Activated CD4-positive, alpha-beta memory T cell treated with anti-CD3 and anti-CD28 coated beads, Interleukin-2, amount 10 ng/mL, durations not matched to agents 7 days and 5 days (primary cell): ENCODE measurements at places on chromosomes 4 and X. TPM values are rescaled to one million over a fixed set of nuclear protein-coding genes. Genes with fewer than 3 reads are reported as not detected.

DNA sequence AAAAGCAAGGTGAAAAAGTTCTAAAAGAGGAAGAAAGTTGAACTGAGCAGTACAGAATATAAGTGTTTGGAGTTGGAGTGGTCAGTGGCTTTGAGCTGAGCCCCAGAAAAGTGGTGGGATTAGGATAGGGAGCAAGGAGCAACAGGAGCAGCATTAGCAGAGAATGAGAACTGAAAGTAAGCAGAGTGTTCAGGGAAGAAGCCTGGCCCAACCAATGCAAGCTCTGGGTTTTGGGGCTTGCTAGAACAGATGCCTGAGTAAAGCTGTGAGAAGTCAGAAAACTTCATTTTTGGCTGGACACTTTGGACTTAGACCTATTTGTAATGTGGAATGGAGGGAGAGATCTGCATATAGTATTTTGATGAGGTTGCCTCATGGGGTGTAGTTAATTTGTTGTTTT, 17.8 kb downstream of the JADE1 start:
- no peak for DNase-seq
- no peaks in the 10 kb centered on the region for H3K27me3 ChIP-seq
- peaks cover 40% of the 10 kb centered on the region for H3K4me1 ChIP-seq
- H3K4me3 ChIP-seq, result no peak overlapping the region
- peak overlapping the region; percentile 9 for H3K27ac ChIP-seq
- H3K36me3 ChIP-seq, result peaks cover 29% of the 10 kb centered on the region

DNA sequence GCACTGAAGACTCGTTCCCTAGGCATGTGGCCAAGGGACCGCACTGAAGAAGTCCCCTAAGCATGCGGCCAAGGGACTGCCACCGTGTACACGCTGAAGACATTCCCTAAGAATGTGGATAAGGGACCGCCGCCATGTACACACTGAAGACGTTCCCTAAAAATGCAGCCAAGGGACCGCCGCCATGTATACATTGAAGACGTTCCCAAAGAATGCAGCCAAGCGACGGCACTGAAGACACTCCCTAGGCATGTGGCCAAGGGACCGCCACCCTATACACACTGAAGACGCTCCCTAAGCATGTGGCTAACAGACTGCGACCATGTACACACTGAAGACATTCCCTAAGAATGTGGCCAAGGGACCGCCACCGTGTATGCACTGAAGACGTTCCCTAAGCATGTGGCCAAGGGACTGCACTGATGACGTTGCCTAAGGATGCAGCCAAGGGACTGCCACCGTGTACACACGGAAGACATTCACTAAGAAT, 31.5 kb downstream of the DHRSX start:
- H3K4me1 ChIP-seq, result no peaks in the 10 kb centered on the region
- H3K36me3 ChIP-seq, result peaks cover 4% of the 10 kb centered on the region
- no peak overlapping the region for H3K4me3 ChIP-seq

DNA sequence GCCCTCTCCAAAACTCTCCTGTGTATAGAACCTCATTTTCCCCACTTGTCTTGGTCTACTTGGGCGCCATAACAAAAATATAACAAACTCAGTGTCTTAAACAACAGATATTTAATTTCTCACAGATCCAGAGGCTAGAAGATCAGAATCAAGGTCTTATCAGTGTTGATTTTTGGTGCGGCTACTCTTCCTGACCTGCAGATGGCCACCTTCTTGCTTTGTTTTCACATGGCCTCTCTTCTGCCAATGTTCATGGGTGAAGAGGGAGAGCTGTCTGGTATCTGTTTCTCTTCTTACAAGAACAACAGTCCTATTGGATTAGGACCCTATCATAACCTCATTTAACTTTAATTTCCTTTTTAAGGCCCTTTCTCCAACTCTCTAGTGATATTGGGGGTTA, 177.3 kb downstream of the PABPC4L start:
- no peaks in the 10 kb centered on the region for H3K4me1 ChIP-seq
- no peak overlapping the region for H3K4me3 ChIP-seq
- no peaks in the 10 kb centered on the region for H3K27me3 ChIP-seq

GRCh38 chrX:142036116-142036515, 132.4 kb downstream of the MAGEC1 start:
- no peaks in the 10 kb centered on the region for H3K27me3 ChIP-seq
- no peaks in the 10 kb centered on the region for H3K36me3 ChIP-seq

Gene TEX13D
- not detected for total RNA-seq

GRCh38 chr4:79249881-79250503, 75.9 kb downstream of the NAA11 start:
- peaks cover 2% of the 10 kb centered on the region for H3K4me1 ChIP-seq
- H3K27ac ChIP-seq, result no peak overlapping the region
- H3K4me3 ChIP-seq, result no peak overlapping the region

Gene SOX3
- not detected for total RNA-seq
